NCI-H187 (cell line): ENCODE measurements at places on chromosomes 2 and 18.

DNA sequence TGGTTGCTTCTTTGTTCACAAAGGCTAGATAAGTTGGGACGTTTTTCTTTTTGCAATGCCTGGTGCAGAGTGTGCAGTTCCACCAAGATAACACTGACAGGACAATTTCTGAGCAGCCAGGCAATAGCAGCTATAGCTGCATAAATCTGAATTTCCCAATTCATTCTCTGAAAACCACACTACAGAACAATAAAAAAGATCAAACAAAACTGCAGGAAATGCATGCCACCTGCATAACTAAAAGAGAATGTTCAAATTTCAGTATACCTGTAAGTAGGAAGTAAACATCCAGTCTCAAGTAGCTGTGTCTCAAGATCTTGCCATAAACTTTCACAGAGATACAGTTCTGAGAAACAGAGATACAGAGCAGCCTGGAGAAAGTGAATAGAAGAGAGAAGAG is 5.3 kb upstream of the KCTD18 start:
- DNase-seq: no peak

DNA sequence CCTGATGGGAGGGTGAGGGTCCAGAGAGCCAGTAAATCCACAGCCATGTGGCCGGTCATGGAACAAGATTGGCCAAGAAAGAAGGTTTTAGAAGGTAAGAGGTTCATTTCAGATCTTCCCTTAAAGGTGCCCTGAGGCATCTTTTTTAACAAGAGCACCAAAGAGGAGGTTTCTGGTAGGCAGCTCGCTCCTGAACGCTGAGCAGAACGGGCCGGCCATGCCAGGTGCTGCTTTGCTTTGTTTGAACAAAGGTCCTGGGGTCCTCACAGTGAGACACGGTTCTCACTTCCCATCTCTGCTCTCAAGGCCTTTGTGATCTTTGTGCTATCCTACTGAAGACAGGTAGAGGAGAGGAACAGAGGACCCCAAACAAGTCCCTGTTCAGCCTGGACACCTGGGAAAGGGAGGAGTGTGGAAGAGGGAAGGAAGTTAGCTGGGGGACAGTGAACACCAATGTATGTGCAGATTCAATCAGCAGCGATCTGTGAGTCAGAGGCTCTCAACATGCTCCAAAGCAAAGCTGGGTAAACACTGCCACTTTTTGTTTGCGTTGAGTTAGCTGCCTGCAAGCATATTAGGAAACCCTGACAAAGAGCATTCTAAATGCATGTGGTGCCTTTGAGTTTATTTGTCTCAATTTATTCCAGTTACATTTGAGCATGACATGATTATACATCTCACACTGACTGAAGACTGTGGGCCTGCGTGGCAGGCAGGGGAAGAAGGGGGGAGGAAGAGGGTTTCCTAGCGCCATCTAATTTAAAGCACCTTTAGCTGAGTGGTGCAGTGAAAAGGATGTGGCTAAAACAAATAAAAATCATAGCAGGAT is 102.4 kb downstream of the ASB1 start:
- DNase-seq: no peak

DNA sequence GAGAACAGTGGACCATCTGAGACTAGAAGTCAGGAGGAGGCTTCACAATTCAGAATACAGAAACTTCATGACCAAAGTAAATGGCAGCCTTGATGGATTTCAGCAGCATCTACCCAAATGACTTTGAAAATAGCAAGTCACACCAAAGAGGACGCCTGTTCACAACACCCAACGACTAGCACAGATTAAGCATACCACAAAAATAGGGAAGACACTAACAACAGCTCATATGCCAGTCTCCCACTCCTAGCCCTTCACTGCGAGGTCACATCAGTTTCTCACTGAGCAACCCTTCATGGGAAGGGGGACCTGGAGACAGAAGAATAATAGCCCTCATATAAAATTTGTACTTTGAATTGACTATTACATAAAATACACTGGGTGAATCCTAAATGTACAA is 228.4 kb upstream of the SLC39A10 start:
- DNase-seq: no peak

GRCh38 chr2:109663721-109664120 is 49.6 kb downstream of the SOWAHC start:
- DNase-seq: no peak

GRCh38 chr2:111205774-111206173 is 85.1 kb downstream of the BCL2L11 start:
- DNase-seq: no peak

- no peak for DNase-seq
Observed at GRCh38 chr18:76394780-76395476, 100.1 kb downstream of the ZNF516 start.

DNA sequence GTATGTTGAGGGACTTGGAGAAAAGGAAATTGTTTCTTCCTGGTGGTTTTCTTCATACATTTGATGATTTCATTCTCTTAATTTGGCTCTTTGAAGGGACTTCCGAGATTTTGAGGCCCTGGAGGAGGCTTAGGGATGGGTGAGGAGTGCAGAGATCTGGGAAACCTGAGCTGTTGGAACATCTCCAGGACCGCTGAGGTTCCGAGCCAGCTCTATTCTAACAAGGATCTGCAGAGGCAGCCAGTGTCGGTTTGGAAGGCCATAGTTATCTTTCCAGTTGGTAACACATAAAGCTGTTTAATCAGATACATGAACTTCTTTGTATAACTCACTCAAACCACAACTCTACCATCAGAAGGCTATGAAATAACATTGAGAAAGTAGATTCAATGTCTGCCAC is 70.3 kb upstream of the UPP2 start:
- no peak for DNase-seq

GRCh38 chr2:72431737-72432136 is 284.1 kb upstream of the CYP26B1 start:
- no peak for DNase-seq

DNA sequence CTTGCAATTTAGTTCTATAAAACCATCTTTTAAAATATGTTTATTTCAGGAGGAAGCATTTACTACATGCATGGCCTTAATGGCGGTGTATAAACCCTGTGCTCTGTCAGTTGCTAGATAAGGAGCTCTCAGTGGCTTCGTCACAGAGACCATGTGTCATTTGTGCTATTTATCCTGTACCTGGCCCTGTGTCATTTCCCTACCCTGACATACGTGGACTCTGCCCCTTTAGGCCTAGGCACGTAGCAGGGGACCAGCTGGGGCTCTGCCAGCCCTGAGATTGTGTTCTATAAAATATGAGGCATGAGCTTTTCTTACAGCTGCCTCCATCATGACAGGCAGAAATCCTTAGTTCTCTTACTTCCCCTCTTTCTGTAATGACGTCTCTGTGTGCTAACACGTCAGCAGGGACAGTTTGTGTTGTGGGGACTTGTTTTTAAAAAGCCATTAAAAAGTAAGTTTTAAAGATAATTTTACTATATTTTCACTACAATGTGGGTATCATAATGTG is 88.0 kb downstream of the ITGB1BP1 start:
- DNase-seq: no peak

DNA sequence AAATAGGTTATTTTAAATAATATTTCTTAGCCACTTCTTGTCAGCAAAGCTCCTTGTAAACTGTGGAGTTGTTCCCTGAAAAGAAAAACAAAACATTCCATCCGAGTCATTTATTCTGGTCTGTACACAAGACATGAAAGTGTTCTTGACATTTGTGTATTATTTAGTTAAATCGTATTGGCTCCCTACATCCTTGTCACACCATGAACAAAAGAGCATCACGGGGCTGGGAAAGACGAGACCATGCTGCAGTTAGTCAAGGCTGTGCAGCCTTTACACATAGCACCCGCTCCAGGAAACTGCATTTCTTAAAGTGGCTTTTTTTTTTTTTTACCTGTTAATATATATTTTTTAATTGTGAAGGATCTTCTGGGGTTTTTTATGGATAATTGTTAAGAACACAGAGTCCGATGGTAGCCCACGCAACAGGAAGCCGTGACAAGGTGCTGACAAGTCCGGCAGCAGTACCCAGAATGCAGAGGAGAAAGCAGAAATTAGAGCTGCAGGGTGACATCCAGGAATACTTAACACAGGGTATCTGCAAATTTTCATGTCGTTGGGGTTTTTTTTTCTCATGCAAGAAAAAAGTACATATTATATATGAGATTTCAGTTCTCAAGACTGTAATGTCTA is 588.4 kb downstream of the ARHGAP15 start:
- DNase-seq: no peak

- no peak for DNase-seq
Observed at GRCh38 chr2:146461068-146461467, 1383.8 kb upstream of the ACVR2A start.

GRCh38 chr18:31996007-31996406 is 22.6 kb upstream of the RNF125 start:
- no peak for DNase-seq

DNA sequence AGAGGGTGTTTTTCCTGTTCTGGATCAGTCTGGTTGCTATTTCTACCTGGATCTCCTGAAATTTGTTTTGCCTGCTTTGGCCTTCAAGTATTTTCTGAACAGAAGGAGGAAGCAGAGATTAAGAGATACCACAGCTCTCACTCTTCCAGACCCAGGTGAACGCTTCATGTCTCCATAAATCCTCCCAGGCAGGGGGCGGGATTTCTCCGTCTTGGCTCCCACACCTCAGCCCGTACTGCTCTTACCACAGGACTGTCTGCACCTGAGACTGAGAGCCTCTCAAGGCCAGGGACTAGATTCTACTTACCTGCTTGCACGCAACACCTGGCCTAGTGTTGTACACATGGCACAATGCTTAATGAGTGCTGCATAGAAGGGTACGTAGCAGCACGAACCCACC is 59.9 kb upstream of the LRPPRC start:
- peak; percentile 36 for DNase-seq

- DNase-seq: no peak
Observed at GRCh38 chr2:545711-546650, 131.2 kb downstream of the TMEM18 start.

DNA sequence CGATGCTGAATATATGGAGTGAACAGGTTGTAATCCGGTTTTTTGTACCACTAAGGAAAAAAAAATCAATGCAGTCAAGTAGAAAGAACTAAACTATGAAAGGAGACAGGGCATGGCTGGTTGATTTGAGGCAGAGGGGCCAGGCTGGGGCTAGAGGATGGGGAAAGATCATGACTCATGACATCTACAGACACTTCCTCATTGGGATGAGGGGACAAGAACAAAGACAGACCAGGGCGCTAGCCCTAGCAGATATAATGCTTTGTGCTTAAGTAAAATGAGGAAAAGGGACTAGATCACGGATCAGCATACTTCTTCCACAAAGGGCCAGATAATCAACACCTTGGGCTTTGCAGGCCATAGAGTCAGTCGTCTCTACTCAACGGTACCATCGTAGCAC is 55.8 kb downstream of the ST6GAL2 start:
- DNase-seq: no peak

GRCh38 chr18:22977847-22978701 is 44.9 kb downstream of the RBBP8 start:
- no peak for DNase-seq

- DNase-seq: no peak
Observed at GRCh38 chr18:5370332-5370731, 74.8 kb upstream of the ZBTB14 start.

- no peak for DNase-seq
Observed at GRCh38 chr18:13120983-13121441, 97.5 kb upstream of the LDLRAD4 start.

DNA sequence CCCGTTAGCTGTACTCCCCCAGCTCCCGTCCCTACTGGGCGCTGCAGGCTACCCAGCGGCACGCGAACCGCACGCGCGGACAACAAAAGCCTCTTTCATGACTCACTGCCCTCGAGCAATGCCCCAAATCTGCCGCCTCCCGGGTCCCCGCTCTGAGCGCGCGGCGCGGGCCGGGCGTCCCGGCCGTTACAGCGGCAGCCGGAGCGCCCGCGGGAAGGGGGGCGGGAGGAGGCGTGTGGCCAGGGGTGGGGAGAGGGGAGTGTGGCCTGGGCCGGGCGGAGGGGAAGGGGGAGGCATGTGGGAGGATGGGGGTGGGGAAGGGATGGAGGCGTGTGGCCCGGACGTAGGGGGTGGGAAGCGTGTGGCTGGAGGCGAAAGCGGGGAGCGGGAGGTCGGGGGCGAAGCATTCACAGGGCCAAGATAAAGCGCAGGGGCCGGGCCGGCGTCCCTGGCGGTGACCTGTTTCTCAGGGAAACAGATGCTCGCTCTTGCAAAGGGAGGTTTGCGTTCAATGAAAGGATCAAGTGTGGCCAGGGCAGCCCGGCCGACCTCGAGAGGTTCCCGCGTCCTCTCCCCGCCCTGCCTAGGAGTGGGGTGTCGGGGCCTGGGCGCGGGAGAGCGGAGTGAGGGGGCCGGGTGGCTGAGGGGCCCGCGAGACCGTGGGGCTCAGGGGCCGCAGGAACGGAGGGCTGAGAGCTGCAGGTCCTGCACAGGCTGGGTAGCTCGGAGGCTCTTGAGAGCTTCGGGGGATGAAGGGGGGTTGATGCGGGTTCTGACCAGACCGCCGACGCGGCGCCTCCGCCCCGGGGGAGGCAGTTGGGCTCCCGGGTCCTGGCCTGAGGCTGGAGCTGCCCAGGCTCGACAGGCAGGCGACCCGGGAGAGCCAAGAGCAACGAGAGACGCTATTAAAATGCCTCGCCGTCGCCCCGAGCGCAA is 3.5 kb upstream of the NEUROD1 start:
- DNase-seq: no peak

DNA sequence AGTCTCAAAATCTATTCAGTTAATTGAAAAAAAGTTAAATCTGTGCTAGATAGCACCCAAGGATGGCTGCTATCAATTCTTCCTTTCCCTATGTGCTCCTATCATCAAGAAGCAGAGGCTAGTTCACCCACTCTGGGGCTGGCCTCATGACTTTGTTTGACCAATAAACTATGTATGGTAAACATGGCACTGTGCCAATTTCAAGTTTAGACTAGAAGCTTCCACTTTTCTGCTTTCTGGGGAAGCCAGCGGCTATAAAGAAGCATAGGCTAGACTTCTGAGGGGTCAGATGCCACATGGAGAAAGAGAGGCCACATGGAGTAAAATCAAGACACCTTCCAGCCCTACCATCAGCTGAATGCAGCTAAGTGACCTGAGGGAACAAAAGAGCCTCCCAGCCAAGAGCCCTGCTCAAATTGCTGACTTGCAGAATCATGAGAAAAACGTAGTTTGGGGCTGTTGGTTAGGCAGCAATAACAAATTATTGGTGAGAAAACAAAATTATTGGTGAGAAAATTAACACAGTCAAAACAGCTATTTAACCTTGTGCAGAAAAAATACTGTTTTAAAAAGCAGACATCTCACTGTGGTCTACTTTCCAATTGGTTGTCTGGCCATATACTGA is 86.5 kb upstream of the SLC14A2 start:
- no peak for DNase-seq

GRCh38 chr18:75212751-75213090 is 2.1 kb downstream of the TSHZ1 start:
- no peak for DNase-seq

DNA sequence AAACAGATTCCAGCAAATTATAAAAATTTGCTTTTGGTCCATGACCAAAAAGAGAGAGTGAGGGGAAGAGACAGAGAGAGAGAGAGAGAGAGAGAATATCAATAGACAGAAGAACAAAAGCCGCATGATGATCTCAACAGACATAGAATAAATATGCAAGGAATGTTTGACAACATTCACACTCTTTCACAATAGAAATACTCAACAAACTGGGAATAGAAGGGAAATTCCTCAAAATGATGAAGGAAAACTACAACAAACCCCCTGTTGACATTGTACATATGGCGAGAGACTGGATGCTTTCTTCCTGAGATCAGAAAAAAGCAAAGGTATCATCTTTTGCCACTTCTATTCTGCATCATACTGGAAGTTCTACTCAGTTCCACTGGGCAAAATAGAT is 309.7 kb downstream of the RAD51AP2 start:
- no peak for DNase-seq

GRCh38 chr2:119290859-119291587 is 67.4 kb downstream of the STEAP3 start:
- peak; percentile 10 for DNase-seq
